ENCODE measurements at places on chromosomes 16 and 17.

GRCh38 chr17:61825448-61826137 lies 37.7 kb downstream of the BRIP1 start:
- DNase-seq: no peak

- no peak for DNase-seq
Observed at GRCh38 chr16:84677017-84677803, 22.6 kb upstream of the USP10 start.

DNA sequence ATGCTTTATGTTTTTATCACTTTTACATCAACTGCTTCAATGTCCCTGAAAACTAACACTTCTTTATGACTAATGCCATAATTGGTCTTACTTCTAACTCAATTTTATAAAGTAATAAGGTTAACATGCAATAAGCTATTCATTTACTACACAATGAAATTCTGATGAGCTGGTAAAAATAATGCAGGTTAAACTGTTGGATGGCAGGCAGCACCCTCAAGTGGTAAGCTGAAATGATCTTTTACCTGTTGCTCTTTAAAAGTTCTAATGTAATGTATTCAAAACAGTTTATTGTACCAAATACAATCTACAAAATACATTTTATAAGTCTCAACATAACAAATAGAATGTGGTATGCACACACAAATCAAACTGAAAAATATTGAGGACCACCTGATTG lies 1280.3 kb downstream of the CDH8 start:
- no peak for DNase-seq

DNA sequence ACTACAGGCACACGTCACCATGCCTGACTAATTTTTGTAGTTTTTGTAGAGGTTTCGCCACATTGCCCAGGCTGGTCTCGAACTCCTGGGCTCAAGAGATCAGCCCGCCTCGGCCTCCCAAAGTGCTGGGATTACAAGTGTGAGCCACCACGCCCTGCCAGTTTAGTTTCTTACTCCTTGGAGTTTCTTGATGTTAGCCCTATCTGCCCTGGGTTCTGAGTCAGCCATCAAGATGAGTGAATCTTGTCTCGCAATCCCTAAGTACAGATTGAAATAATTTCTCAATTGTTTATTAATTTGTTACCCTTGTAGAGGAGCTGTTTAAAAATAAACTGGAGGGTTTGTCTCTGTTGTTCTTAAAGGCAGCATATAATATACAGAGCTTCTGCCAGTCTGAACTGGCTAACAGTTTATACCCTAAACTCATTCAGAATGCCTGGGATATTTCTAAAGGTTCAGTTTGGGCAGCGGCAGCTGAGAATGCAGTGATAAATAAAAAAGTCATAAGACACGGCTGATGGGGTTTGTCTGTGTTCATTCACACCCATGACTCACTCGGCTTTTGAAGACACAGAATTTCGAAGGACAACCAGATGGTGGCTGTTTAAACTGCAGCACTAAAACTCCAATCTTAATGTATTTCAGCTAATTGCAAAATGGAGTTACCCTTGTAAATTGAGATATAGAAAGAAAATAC lies 39.6 kb downstream of the GPRC5B start:
- no peak for DNase-seq
